ENCODE measurements at places on chromosomes 7 and 10. TPM values are rescaled to one million over a fixed set of nuclear protein-coding genes. Genes with fewer than 3 reads are reported as not detected.

DNA sequence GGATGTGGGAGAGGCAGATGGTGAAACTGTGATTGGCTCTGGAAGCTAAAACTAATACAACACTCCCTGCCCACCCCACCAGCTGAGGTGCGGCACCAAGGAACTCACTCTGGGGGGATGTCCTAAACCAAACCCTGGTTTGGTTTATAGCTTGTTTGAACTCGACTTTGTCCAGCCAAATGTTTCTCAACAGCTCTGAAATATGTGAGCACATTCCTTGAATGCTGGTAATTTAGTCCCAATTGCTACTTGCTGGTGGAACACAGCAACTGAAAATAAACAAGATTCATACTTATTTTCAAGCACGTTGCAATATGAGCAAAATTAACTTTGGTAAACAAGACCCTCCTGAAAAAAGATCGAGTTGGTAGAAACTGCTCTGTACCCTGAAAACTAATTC, 39.7 kb upstream of the CARD11 start:
- no peak for DNase-seq
- peaks cover 13% of the 10 kb centered on the region for H3K4me1 ChIP-seq
- H3K27me3 ChIP-seq: no peaks in the 10 kb centered on the region
- no peak overlapping the region for H3K4me3 ChIP-seq
- H3K27ac ChIP-seq: no peak overlapping the region
- H3K36me3 ChIP-seq: no peaks in the 10 kb centered on the region

DNA sequence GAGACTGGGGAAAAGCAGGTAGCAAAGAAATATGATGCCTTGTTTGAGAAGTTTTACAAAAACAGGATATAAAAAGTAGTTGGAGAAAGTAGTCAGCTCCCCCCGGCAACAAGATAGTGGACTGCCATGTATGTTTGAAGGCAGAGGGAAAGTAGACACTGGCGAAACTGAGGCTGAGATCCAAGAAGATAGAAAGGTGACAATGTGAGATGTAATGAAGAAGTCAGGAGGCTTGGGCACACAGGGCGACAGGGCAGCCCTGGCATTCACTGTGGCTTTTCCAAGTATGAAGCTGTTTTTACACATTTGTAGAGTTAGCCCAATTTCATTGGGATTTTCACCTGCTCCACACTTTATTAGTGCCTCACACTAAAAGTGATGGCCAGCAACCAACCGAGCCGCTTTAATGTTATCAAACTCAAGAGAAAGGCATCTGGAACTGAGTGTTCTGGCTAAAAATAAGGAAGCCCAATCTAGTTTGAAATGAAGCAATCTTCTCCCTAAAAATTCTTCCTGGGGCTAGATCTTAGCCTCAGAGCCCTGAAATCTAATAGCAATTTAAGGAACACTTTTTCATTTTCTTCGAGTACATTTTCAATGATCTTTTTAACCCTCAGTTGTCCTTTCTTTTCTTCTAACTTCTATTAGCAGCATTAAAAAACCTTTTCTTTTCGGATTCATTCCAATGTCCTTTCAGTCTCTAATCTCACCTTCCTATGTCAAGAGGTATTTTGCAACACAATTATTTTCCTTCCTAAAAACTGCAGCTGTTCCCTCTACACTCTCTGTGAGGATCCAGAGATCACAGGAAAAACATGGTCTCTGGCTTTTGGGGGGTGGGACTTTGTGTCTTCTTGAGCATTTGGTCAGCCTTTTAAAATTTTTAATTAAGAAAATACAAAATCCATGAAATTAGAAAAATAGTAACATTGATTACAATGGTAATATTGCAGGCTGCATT, 108.0 kb downstream of the RNLS start:
- no peak overlapping the region for H3K27ac ChIP-seq
- H3K36me3 ChIP-seq: no peaks in the 10 kb centered on the region
- no peaks in the 10 kb centered on the region for H3K4me1 ChIP-seq
- H3K27me3 ChIP-seq: no peaks in the 10 kb centered on the region

GRCh38 chr7:130084037-130084875, 13.9 kb downstream of the KLHDC10 start:
- no peak overlapping the region for H3K4me3 ChIP-seq
- H3K27me3 ChIP-seq: no peaks in the 10 kb centered on the region
- DNase-seq: peak; percentile 19
- H3K4me1 ChIP-seq: no peaks in the 10 kb centered on the region
- H3K27ac ChIP-seq: no peak overlapping the region

DNA sequence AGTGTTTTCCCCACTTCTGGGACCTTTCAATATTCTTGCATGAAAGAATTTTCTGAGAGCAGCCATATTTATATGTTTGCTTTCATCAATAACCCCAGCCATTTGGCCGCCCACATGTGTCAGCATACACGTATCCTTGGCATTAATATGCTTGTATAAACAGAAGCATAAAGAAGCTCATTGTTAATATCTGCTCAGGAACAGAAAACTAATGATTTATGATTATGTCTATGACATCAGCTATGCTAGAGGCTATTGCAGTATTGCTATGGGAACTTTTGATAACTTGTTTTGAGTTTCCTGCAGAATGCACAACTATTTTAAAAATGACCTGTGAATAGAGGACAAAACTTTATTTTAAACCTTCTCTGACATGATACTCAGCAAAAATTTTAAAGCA, 300.9 kb upstream of the MTPN start:
- no peaks in the 10 kb centered on the region for H3K36me3 ChIP-seq
- no peaks in the 10 kb centered on the region for H3K4me1 ChIP-seq
- H3K4me3 ChIP-seq: no peak overlapping the region
- no peaks in the 10 kb centered on the region for H3K27me3 ChIP-seq

DNA sequence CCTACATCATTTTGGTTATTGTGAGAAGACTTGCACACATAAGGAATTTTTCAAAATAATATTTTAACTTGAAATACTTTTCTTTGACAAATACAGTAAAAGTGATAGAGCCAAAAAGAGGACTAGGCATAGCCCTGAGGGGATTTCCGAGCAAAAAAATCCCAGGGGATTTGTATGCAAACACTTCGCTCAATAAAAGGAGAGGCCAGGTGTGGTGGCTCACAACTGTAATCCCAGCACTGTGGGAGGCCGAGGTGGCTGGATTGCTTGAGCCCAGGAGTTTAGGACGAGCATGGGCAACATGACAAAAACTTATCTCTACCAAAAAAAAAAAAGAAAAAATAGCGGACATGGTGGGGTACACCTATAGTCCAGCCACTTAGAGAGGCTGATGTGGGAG, 193.0 kb downstream of the PCDH15 start:
- no peaks in the 10 kb centered on the region for H3K27me3 ChIP-seq
- no peaks in the 10 kb centered on the region for H3K4me1 ChIP-seq
- no peak overlapping the region for H3K4me3 ChIP-seq
- no peaks in the 10 kb centered on the region for H3K36me3 ChIP-seq
- DNase-seq: no peak
- H3K27ac ChIP-seq: no peak overlapping the region

DNA sequence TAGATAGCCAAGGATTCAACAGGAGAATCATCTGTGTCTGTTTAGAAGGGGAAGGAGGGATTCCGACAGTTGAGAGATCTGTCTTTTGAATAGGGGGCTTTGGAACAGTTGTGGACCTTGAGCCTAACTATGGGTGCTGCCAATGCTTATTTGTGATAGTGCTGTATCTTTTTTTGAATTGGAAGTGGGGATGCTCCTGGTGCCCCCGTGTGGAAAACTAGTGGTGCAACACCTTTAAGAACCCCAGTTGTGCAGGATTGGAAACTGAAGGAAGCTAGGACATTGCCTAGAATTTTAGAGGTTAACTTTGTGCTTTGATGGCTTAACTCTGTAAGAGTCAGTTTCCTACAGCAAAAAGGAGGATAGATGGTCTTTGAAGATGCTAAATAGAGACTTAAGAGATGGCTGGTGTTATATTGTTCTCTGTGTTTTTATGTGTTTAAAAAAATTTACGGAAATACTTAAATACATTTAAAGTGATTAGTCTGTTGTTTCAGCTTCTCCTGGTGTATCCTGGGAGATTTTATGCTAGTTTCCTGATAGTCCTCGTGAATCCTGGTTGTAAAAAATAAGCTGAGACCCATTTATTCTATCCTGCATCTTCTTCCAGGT, 69.3 kb downstream of the AP3M1 start:
- no peaks in the 10 kb centered on the region for H3K27me3 ChIP-seq
- peak; percentile 66 for DNase-seq
- no peak overlapping the region for H3K4me3 ChIP-seq
- no peak overlapping the region for H3K27ac ChIP-seq
- H3K36me3 ChIP-seq: peaks cover 3% of the 10 kb centered on the region

DNA sequence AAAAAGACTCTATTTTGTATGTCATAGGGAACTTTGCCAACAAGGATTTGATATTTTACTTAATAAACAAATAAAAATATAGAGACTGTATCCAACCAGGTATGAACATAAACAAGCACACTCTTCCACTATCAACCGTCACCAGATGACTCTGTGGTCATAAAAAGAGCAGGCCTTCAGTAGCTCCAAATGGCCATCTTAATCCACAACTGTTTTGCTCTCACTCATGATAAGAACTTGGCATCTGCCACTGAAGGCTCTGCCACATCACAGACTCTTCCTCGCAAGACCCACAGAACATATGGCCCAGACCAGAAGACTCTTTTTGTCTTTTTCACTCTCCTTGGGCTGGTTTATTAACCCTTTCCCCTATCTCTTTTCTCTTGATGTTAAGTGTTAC, 98.7 kb upstream of the POM121L12 start:
- no peak overlapping the region for H3K27ac ChIP-seq
- H3K27me3 ChIP-seq: no peaks in the 10 kb centered on the region
- DNase-seq: no peak
- no peak overlapping the region for H3K4me3 ChIP-seq

DNA sequence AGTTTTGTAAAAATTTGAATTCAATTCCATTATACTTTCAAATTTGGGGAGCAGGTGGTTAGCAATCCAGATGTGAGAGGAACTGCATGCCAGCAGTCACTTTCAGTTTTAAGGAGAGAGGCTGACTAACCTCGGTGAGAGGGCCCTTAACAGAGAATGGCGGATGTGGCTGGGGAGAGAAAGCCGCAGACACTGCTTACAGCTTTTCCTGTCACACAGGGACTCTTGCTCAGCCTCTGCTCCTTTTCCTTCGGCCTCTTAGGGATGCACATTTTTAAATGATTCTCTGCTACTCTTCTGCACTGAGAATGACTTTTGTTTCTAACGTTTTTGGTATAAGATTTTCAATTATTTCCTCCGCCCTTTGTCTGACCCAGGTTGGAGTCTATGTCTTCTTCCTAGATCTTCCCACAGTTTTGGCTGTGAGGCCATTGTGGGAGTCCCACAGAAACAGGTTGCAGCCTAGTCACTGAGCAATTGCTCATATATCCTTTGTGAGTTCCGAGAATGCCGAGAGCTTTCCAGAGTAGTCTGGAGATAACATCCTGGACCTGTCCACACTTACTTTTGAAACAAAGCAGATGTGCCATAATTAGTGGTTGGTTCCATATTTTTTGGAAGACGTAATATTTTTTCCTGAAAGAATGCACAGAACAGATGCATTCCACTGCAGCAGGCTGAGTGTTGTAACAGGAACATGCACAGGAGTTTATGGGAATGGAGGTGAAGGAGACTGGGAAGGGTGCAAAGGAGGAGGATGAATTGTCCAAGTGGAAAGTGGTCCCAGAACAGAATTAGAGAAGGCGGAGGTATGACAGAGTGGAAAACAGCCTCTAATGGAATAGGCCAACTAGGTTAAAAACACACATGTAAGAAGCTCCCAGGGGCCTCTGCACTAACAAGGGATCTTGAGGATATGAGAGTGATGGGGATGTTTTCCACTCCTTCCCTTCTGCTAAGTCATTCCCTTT, 168.0 kb upstream of the ZNF32 start:
- peaks cover 8% of the 10 kb centered on the region for H3K4me1 ChIP-seq
- DNase-seq: no peak
- H3K36me3 ChIP-seq: no peaks in the 10 kb centered on the region
- H3K27me3 ChIP-seq: no peaks in the 10 kb centered on the region
- H3K27ac ChIP-seq: no peak overlapping the region

DNA sequence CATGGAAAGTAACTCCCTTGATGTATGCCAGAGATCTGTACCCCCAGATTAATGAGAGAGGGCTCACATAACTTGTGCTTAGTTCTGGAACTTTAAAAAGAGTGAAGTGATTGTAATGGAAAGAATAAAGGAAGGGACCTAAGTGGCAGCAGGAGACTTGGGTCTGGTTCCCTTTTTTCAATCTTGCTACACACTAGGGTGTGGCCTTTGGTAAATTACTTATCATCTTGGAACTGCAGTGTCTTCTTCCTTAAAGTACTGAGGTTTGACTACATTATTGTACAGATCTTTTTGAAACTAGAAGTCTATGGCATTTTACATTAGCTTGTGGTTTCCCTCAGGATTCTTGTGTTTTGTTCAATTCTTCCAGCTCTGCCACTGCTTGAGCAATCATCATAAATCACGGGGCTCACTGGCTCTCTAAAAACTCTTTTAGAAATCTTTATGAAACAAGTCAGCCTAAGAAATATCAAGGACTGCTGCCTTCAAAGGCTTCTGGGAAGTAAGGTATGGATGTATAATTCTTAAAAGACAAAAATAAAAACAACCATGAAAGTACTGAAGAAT, 22.5 kb upstream of the CHRM2 start:
- no peaks in the 10 kb centered on the region for H3K27me3 ChIP-seq
- no peak overlapping the region for H3K27ac ChIP-seq
- H3K36me3 ChIP-seq: no peaks in the 10 kb centered on the region
- no peak overlapping the region for H3K4me3 ChIP-seq

GRCh38 chr7:47478017-47478344, 103.9 kb downstream of the TNS3 start:
- peaks cover 66% of the 10 kb centered on the region for H3K4me1 ChIP-seq
- DNase-seq: no peak
- H3K27me3 ChIP-seq: no peaks in the 10 kb centered on the region
- H3K36me3 ChIP-seq: peaks cover 6% of the 10 kb centered on the region

DNA sequence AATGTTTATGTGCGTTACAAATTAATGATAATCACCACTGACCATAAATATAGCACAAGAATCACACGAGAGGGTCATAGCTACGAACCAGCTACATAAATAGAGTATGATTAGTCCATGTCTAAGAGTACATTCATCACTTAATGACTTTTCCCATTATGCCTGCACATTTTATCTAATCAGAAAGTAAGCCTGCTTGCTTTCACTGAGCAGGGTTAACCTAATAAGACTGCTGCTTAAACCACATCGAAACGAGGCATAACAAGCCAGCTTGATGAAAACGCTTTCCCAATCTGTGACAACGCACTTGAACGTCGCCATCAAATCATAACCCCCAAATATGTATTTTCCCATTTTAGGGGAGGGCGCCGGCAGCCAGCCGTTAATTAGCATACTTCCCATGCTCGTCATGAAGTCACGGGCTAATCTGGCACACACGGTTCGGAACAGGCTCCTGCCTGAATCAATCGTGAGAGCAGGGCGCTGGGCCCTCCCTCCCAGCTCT, 71.5 kb downstream of the EBF3 start:
- H3K36me3 ChIP-seq: no peaks in the 10 kb centered on the region
- H3K4me3 ChIP-seq: no peak overlapping the region
- H3K27ac ChIP-seq: no peak overlapping the region
- no peaks in the 10 kb centered on the region for H3K27me3 ChIP-seq

- H3K27ac ChIP-seq: no peak overlapping the region
- no peaks in the 10 kb centered on the region for H3K36me3 ChIP-seq
- no peak for DNase-seq
- no peaks in the 10 kb centered on the region for H3K4me1 ChIP-seq
- H3K27me3 ChIP-seq: no peaks in the 10 kb centered on the region
- no peak overlapping the region for H3K4me3 ChIP-seq
These were observed 216.1 kb downstream of the HTR7 start for GRCh38 chr10:90641731-90642130.

Gene MMS19
- 78.0 TPM for total RNA-seq

Gene BEND7
- not detected for total RNA-seq

Gene LIPM
- total RNA-seq: not detected

Gene OR2A1
- total RNA-seq: not detected

Gene RPEL1
- not detected for total RNA-seq

Gene GPER1
- total RNA-seq: 20.7 TPM

Gene UCMA
- total RNA-seq: not detected

Gene SHOC2
- 130 TPM for total RNA-seq

Gene LDB3
- total RNA-seq: 0.07 TPM

Gene MRPL32
- 34.2 TPM for total RNA-seq

Gene TAS2R3
- total RNA-seq: 9.5 TPM
